ENCODE measurements at places on chromosomes 6 and 20. TPM values are rescaled to one million over a fixed set of nuclear protein-coding genes. Genes with fewer than 3 reads are reported as not detected.

LGSN gene
- not detected for total RNA-seq

ACSS1 gene
- total RNA-seq, result 32.5 TPM

HLA-DRB1 gene
- total RNA-seq, result 122 TPM

FGD2 gene
- total RNA-seq, result 11.8 TPM

SIGLEC1 gene
- 12.3 TPM for total RNA-seq

PRDM13 gene
- total RNA-seq, result not detected

FAM209B gene
- not detected for total RNA-seq

MYLK2 gene
- total RNA-seq, result 0.51 TPM

All from right cardiac atrium (tissue), 5 donors.